ENCODE measurements at places on chromosomes 13 and 19. TPM values are rescaled to one million over a fixed set of nuclear protein-coding genes. Genes with fewer than 3 reads are reported as not detected.

GRCh38 chr13:97802213-97802612 lies 151.3 kb upstream of the IPO5 start:
- DNase-seq = no peak

Gene LRRC63
- polyA plus RNA-seq = 0.45 TPM

Gene ZNF677
- polyA plus RNA-seq = 49.7 TPM

DNA sequence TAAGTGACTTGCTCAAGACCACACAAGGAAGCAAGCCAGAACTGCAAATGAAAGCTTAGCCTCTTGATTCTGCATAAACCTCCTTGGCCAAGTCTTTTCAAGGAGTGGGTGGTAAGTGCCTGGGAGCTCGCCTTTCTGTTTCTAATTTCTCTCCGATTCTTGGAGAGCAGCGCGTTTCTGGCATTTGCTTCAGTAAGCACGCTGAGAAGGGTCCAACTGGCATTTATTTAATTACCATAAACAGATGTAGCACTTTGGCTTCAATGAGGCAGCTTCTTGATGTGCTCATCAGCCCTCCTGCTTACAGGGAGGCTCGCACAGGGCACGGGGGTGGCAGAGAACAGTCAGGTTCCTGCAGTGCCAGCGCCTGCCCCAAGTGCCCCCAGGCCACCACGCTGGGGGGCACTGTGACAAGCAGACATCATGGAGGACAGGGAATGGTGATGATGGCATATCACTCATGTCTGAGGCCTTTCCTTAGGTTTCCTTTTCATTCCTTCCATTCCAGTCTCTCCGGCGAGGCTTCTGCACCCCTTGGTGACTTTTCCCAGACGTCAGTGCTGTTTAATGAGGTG lies 13.3 kb downstream of the SIAH3 start:
- no peak for DNase-seq

Gene TMEM38A
- polyA plus RNA-seq = 4.0 TPM

- no peak for DNase-seq
Observed at GRCh38 chr19:32330213-32330857, 15.1 kb upstream of the ZNF507 start.

GRCh38 chr19:55459950-55460657 lies 1.3 kb downstream of the ISOC2 start:
- DNase-seq = no peak

Gene LTBP4
- polyA plus RNA-seq = 338 TPM

Gene MAP1S
- 29.8 TPM for polyA plus RNA-seq

GRCh38 chr13:98315902-98316301 lies 138.8 kb upstream of the RNF113B start:
- DNase-seq = no peak

GRCh38 chr13:30745906-30746686 lies 10.8 kb downstream of the ALOX5AP start:
- DNase-seq = no peak

Gene DOCK6
- polyA plus RNA-seq = 86.4 TPM

Gene LILRA5
- 0.84 TPM for polyA plus RNA-seq

- DNase-seq = peak; percentile 4
Observed at GRCh38 chr13:85970727-85971126, 171.5 kb upstream of the SLITRK6 start.

GRCh38 chr13:44142941-44143665 lies 230.5 kb upstream of the SERP2 start:
- DNase-seq = no peak

DNA sequence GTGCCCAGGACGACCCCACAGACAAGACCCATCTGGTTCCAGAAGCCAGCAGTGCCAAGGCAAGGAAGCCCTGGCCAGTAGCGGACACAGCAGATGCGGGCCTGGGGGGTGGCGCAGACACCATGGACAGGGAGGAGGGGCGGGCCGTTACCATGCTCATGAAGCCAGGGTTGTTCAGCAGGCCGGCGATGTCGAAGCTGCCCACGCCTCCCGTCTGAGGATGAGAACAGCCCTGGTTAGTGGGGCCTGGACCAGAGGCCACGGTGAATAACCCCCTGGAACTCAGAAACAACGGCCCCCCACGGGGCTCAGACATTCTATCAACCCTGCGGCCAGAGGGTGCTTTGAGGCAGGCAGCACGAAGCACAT lies 21.5 kb upstream of the SLC39A3 start:
- no peak for DNase-seq

DNA sequence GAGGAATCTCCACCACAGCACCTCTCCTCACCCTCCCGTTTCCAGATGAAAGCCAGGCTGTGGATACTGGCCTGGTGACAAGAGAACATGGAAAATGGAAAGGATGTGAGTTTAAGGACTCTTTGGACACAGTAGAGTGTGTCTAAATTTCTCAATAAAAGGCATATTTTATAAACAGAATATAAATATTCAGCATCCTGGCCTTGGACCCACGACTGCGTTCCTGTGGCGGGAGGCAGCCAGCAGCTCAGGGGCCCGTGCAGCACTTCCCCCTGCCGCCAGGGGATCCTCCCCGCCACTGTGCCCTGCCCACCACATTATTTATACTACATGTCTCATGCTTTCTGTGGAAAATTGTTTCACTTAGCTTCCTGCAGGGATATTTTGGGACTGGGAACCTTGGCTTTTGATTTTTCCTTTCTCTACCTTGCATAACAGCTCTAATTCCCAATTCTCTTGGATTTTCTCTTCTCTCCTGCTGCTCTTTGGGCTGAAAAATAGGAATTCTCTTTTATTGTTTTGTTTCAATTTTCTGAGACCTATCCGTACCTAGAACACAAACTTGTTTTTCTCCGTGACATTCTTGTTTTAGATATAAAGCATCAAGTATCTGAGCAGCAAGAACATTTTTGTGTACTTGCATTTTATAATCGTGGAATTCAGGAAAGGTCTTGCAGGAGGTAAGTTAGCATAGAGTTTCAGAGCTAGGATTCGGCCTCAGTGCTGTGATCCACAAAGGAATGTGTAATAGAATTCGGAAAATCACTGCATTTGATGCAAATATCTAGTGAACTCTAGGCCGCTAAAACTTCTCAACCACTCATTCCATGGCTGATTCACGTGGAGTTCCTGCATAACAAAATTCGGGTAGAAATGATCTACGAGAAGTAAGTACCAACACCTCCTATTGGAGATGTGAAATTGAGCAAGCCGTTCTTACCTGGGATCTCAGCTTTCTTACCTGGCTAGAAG lies 107.7 kb upstream of the SPATA13 start:
- no peak for DNase-seq

DNA sequence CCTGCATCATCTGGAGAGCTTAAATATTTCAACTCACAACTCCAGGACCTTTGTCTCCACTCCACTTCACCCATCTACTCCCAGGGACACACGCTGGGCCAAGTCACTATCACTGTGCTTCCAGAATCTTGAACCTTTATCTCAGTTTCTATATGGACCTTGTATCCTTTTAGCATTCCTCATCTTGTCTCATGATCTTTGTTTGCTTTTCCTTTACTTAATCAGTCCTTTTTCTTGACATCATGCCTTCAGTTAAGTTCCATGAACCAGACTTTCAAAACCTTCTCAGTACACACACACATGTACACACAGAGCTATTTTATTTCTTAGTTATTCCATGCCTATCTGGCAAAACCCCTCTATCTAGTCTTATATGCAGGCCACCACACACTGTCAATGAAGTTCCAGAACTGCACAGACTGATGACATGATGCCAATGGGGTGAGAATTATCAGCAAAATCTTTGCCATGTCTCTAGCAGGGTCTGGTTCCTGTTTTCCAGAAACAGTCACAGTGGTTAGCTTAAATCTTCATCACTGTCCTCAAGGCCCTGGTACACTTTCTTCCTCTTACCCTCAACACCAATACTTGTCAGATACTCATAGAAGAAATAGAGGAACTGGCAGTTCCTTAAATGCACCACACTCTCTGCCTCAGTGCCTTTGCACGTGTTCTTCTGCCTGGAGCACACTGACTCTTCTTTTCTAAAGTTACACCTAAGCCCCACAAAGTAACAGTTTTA lies 77.6 kb upstream of the STARD13 start:
- DNase-seq = no peak

GRCh38 chr13:47188802-47189201 lies 291.9 kb upstream of the HTR2A start:
- no peak for DNase-seq

GRCh38 chr13:51348069-51348967 lies 8.8 kb downstream of the SERPINE3 start:
- DNase-seq = no peak

Gene ZNF564
- 9.5 TPM for polyA plus RNA-seq

GRCh38 chr13:73403355-73404120 lies 344.7 kb downstream of the KLF5 start:
- DNase-seq = no peak

GRCh38 chr13:54953786-54954185 lies 1925.2 kb downstream of the OLFM4 start:
- DNase-seq = no peak

- no peak for DNase-seq
Observed at GRCh38 chr13:31769575-31769974, 30.2 kb downstream of the RXFP2 start.

GRCh38 chr19:54287456-54287855 lies 6.5 kb upstream of the LILRB2 start:
- no peak for DNase-seq

- DNase-seq = no peak
Observed at GRCh38 chr13:42981317-42981716, 10.7 kb downstream of the EPSTI1 start.

GRCh38 chr13:32645854-32646253 lies 59.6 kb downstream of the PDS5B start:
- DNase-seq = no peak

Gene LILRA1
- polyA plus RNA-seq = 0.45 TPM

Measured in left lung (tissue), 14 donors.